Stimulated activated CD4-positive, alpha-beta T cell treated with anti-CD3 and anti-CD28 coated beads, Interleukin-12 subunit alpha, Interleukin-12 subunit beta, amount 100 ng/mL, for 48 hours (primary cell): ENCODE measurements at places on chromosomes 12 and 14.

DNA sequence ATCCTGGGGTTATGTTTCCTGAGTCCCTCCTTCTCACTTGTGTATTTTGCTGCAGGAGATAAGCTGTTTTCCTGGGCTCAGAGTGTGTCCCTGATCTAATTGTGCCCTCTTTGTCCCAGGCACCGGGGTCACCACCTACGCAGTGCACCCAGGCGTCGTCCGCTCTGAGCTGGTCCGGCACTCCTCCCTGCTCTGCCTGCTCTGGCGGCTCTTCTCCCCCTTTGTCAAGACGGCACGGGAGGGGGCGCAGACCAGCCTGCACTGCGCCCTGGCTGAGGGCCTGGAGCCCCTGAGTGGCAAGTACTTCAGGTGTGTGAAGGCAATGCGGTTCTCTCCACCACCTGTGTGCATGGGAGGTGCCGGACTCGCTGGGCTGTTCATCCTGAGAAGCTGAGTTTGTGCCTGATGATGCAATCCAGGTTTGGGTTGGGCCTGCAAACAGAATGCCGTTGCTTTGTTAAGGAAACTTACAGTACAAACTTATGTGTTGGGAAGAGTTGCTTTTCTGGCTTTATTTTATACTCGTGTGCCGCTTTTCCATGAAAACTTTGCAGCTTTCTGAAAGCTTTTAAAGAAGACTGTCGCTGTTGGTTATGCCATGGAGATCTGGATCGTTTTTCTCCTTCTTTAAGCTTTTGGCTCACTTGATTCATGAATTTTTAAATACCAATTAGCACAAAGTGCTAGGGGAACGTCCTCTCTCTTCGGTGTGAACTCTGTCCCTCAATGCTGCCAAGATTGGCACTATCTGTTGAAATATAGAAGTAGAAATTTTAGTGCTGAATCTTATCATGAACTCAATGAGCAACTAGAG lies 27.6 kb downstream of the RDH12 start:
- no peak for DNase-seq

DNA sequence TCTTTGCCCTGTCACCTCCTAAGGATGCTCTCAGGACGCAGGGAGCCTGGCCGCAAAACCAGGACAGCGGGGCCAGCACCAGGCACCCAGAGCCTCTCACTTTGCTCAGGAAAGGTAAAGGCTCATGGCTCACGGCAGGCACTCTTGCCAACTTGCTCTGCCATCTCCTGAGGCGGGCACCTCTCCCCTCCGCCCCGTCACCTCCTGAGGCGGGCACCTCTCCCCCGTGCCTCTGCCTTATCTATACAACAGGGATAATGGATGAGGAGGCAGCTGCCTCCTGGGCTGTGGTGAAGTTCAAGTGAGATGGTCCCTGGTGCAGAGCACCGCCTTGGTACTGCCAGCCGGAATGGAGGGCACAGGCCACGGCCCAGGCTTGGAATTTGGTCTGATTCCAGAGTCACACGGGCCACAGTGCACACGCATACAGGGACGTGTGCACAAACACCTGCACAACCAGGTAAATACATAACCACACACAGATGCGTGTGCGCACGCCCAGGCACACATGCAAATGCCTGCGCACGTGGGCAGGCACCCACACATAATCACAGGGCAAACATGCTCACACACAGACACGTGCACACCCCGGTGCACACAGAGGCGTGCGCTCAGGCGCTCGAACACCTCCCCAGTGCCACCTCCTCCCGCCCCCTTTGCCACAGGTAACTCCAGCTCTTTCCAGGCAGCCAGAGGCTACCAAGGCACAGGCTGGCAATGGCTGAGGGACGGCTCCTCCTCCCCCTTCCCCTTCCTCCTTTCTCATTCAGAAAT lies 11.6 kb downstream of the DEGS2 start:
- DNase-seq: no peak

DNA sequence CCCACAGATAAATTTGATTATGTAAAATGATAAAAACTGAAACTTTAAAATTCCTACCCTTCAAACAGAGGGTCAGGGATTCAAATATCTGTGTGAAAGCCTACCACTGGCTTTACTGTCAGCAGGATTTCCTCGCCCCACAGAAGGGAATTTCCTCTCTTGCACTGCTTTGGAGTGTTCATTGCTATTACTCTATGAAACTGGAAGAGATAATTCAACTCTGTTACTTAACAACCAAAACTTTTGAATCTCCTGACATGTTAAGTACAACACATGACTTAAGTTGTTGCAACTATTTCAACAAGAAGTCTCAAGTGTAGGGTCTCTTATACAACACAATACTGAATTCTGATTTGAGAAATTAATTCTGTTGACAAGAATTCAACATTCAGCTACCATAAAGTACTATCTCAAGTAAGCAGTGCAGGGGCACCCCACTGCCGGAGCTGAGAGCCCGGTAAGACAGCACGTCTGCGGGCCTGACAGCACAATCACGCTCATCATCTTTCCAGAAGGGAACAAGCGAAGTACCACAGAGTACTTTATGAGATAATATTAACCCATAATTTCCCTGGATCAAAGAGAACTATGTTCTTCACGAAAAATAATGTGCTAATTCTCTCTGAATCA lies 22.9 kb downstream of the DICER1 start:
- DNase-seq: no peak

GRCh38 chr14:42517806-42518500 lies 911.3 kb downstream of the LRFN5 start:
- no peak for DNase-seq

- DNase-seq: no peak
Observed at GRCh38 chr14:66572826-66573225, 64.9 kb downstream of the GPHN start.

DNA sequence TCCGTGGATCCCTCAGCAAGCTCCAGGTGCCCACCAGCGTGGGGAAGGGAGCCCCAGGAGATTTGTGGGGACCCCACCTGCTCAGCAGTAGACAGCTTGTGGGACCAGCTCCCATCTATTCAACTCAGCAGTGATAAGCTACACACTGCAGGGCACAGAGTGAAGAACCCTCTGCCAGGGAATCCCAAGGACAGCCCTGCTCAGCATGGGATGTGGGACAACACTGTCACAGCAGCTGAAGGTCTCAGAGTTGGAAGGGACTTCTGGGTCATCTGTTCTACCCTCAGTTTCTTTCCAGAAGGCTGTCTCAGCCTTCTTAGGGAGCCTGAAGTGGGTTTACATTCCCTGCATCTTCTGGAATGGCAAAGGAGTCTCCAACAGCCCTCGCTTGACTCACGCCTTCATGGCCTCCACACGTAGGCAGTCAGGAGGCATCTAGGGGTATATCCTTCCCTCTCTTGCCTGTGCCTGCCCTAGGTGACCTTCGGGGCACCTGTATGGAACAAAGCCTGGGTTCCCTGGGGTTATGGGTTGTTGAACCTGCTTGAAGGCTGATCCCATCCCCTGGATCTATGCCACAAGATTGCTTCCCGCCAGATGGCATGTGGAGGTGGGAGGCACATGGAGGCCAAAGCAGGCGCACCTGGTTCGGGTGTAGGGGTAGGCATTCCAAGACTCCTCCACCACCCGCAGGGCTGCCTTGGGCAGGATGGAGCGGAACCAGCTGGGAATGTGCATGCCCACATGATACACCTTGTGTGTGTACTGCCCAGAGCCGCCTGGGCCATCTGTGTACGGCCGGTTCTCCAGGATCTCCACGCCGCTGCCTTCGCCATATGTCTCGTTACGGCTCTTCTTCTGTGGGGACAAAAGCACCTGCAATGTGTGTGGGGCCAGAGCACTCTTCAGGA lies 33.0 kb downstream of the ARL6IP4 start:
- DNase-seq: no peak

- no peak for DNase-seq
Observed at GRCh38 chr12:89844539-89844938, 135.9 kb upstream of the ATP2B1 start.

DNA sequence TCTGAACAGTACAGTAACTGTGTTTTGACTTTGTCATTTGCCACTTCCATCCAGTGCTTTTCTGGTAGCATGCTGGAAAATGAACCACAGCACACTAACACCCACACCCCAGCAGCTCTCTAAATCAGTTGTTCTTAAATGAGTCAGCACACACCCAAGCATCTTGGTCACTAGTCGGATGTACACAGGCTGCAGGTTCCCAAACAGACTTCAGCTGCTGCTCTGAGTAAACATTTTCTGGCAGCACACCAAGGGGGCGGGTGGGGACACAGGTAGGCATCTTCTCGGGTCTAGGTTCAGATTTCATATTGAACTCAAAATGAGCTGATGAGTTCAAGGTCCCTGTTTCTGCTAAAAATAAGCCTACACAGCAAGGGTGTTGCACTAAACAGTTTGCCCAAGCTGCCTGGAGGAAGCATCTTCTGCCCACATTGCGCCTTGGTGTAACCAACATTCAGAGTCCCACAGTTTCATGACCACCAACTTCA lies 39.8 kb downstream of the IFNG start:
- DNase-seq: peak; percentile 66

DNA sequence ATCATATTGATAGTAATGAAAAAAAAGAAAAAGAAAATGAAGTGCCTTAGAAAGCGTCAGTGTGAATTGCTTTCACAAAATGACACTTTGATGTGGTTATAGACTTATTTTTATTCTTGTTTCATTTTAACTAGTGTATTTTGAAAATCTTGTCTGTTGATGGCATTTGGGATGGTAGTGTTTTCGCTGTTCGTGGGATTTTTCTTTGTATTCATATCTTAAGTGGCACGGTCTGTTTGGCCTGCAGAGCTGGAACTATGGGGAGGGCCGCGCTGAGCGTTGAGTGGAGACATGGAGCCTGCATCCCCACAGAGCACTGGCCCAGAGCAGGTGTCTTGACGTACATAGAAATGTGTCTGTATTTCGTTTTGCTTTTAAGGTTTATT lies 61.6 kb downstream of the WDR20 start:
- DNase-seq: no peak

GRCh38 chr12:120286768-120287490 lies 4.8 kb downstream of the RNU4-2 start:
- no peak for DNase-seq

- no peak for DNase-seq
Observed at GRCh38 chr14:35406506-35407305, 2.2 kb upstream of the NFKBIA start.

- DNase-seq: no peak
Observed at GRCh38 chr14:61774861-61775260, 12.6 kb downstream of the SNAPC1 start.

- no peak for DNase-seq
Observed at GRCh38 chr14:46887144-46887543, 235.6 kb upstream of the RPL10L start.

DNA sequence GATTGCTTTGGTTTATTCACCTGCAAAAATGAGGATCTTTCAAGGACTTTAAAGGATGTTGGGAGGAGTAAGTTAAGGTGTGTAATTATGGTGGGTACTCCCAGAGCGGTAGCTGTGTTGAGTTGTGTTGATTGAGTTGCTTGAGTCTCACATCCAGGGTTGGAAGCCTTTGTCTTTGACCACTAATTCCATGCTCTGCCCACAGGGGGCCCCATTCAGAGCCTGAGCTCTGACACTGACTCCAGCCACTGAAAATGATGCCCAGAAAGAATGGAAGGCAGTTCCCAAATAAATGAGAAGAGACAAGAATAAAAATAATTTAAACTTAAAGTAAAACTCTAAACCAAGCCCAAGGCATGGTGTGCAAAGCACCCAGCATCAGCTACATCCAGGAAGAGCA lies 237.4 kb upstream of the PWP1 start:
- no peak for DNase-seq

GRCh38 chr12:124679533-124680371 lies 112.3 kb upstream of the NCOR2 start:
- DNase-seq: no peak

DNA sequence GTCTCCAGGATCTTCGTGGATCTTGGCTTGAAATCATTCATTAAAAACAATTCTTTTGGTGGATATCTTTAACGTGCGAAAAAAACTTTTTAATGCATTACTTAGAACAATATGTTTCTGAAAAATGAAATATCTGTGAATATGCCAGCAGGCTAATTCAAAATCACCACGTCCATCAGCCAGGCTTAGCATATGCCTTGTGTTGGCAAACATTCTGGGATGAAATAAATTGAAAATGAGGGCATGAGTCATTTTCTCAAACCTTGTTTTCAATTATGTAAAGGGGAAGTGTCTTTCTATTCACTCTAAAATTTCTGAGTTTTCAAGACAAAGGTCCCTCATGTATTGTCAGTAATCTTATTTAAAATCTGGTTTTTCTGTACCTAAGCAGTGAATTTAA lies 393.9 kb downstream of the PAWR start:
- no peak for DNase-seq

GRCh38 chr12:2988494-2988893 lies 29.3 kb downstream of the TEAD4 start:
- no peak for DNase-seq

DNA sequence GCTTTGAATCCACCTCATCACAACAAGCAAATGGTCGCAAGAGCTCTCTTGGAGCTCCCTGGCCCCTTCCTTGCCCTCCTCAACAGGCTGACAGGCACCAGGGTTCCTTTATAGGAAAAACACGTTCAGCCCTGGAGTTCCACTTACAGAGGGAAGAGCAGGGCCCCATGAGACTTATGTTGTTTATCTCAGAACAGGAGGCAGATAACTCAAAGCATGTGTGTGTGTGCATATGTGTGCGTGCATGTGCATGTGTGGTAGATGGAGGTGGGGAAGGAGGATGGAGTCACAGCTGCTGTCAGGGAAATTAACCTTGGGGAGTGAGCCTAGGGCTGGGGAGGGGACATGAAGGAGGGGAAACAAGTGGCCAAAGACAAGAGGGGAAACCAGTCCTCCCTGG lies 138.1 kb downstream of the DPF3 start:
- no peak for DNase-seq

- no peak for DNase-seq
Observed at GRCh38 chr14:64696355-64696857, 7.8 kb upstream of the PLEKHG3 start.

DNA sequence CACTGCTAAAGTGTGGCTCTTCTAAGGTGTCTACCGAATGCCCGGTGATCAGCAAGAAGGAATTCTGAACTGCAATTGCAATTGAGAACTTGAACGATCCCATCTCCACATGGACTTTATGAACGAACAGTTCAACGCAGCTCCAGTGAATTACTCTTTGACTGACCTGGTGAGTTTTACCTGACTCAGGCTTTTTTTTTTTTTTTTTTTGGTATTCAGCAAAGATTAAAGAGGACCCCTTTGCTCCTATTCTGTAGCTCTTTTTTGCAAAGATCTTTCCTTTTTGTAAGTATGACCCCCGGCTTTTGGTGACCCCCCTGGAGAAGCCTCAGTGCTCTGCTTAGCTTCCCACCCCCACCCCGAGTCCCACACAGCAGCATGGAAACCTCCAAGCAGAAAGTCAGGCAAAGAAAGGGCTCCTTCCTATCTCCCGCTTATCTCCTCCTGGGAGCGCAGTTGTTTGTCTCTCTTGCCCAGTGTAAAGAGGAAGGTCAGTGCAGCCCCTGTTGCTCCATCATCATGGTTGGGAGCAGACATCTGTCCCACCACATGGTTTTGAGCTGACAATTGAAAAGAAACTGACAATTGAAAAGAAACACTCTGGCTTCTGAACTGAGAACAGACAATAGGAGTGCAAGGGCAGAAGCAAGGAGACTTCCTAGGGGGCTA lies 72.1 kb upstream of the DIO3 start:
- no peak for DNase-seq

- no peak for DNase-seq
Observed at GRCh38 chr12:24768415-24768814, 180.5 kb downstream of the BCAT1 start.

- DNase-seq: no peak
Observed at GRCh38 chr12:10393291-10393690, 3.5 kb upstream of the KLRK1 start.
